ENCODE measurements at places on chromosomes 3 and 15.

- no peak for DNase-seq
Observed at GRCh38 chr15:76460871-76461270, 124.3 kb downstream of the ISL2 start.

DNA sequence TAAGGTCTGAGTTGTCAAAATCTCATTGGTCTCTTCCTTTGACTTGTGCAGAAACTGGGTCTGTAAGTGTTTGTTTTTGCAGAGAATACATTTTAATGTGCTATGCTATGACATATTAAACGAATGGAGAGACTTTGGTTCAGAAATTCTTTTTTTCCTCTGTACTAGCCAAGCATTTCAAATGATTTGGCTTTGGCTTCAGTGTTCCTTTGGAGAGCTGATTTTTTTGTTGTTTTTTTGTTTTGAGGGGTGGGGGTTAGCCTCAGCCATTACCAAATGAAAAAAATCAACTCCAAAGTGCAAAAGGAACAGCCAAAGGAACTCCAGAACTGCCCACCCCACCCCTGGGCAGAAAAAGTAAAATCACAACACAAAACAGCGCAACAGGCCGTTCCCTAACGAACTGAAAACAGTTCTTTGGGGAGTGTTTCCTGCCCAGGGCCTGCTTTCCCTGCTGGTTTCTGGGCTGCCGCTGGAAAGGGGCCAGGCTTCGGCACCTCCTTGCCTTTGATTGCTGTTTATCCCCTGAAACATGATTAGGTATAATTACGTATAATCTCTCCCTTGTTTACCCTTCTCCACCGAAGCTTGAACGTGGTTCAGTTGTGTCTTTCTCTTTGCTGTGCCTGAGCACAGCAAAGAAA, 57.6 kb upstream of the NEO1 start:
- no peak for DNase-seq

GRCh38 chr3:51110586-51110985, 274.5 kb upstream of the MANF start:
- DNase-seq: no peak

- DNase-seq: no peak
Observed at GRCh38 chr3:79415356-79415755, 352.4 kb downstream of the ROBO1 start.

DNA sequence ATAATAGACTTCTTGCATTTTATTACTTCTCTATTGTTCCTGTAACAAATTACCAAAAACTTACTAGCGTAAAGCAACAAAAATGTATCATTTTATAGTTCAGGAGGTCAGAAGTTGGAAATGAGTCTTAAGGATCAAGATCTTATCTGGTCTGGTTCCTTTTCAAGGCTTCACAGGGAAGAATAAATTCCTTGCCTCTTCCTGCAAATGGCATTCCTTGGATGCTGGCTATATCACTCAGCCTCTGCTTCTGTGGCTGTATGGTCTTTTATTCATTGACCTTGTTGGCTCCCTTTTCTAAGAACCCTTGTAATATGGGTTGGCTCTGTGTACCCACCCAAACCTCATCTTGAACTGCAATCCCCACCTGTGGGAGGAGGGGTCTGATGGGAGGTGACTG, 478.4 kb upstream of the THBS1 start:
- no peak for DNase-seq
